ENCODE measurements at places on chromosomes 3 and 15. TPM values are rescaled to one million over a fixed set of nuclear protein-coding genes. Genes with fewer than 3 reads are reported as not detected.

GRCh38 chr3:64905906-64906410, 218.2 kb upstream of the ADAMTS9 start:
- DNase-seq = no peak

GRCh38 chr3:17478673-17479072, 263.8 kb downstream of the TBC1D5 start:
- DNase-seq = no peak

DNA sequence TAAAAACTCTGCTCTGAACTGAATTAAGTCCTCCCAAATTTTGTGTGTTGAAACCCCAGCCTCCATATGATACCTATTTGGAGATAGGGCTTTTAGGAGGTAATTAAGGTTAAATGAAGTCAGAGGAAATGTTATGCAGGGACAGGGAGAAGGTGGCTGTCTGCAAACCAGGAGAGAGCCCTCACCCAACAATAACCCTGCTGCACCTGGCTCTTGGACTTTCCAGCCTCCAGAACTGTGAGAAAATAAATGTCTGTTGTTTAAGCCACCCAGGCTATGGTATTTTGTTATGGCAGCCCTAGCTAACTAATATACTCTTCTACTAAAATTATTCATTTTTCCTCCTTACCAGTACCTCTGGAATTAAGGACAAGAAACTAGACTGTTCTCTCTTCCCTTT, 79.5 kb downstream of the MEIS2 start:
- DNase-seq = no peak

Gene RTP4
- total RNA-seq = 0.18 TPM

- DNase-seq = no peak
Observed at GRCh38 chr3:71786551-71786950, 1.6 kb upstream of the PROK2 start.
